NCI-H1105 (cell line): ENCODE measurements at places on chromosomes 13 and 19.

DNA sequence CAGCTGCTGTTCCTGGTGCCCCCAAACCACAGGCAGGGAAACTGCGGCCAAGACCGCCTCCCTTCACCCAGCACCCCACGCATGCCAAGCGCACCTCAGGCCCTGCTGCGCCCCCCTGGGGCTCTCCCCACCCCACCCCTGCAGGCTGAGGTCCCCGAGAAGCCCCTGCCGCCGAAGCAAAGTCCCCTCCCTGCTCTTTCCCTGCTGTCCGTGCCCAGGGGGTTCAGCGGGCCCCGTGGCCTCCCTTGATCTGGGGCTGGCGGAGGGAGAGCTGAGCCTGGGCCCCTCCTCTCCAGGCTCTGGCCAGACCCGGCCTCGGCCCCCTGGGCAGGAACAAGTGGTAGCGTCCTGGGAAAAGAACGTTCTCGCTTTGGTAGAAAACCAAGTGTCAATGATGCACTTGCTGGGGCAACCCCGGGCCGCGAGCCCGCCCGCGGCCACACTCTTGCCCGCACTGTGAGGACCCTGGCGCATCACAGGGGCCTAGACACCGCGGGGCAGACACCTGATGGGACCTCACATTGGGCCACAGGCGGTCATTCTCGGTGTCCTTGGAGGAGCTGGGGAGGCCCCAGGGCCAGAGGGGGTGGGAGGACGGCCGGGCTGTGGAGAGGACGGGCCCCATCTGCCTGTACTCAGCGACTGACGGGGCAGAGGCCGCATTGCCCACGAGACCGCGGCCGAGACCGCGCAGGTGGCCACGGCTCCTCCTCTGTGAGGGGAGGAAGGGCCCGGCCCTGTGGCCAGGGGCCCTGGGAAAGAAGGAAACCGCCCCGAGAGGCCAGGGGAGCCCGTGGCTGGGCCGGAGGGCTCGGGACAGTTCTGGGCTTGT lies 29.0 kb downstream of the GPX4 start:
- DNase-seq: no peak

DNA sequence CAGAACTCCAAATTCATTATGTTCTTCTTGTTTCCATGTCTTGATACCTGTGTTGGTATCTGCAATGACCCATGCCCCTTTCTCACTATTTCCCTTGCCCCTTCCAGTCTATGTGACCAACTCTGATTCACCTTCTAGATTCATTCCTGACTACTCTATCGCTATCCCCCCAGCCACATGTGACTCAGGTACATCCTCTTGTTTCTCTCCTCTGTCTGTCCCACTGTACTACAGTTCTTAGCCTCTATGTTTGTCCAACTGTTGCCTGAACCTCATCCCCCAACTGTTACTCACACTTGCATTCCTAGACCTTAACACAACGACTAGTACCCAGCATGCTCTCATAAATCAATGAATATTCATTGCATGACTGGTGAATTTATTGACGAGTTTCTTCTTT lies 10.0 kb upstream of the FLT3 start:
- no peak for DNase-seq

DNA sequence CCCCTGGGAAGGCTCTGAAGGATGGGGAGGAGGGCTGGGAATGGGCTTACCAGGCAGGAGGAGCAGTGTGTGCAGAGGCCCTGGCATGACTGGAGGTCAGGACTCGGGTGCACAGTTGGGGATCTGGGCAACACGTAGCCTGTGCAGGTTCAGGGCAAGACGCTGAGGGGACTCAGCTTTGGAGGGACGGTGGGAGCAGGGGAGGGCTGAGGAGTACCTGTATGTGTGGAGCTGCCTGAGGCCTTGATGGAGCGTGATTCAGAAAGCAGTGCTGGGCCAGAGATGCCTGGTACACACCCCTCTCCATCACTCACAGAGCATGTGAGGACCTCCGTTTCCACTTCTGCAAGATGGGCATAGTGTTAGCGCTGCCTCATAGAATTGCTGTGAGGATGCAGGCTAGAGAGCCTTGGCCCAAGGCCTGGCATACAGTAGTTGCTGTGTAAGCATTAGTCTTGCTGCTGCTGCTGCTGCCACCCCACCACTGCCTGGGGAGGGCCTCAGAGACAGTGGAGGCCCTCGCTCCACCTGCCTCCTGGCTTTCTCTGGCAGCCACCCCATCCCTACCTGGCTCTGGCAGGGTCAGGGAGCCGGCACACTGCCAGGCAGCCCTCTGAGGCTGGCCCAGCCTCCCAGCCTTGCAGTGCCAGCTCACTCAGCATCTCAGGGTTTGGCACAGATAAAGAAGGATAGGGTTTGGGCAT lies 2.4 kb downstream of the PAK4 start:
- peak; percentile 65 for DNase-seq

DNA sequence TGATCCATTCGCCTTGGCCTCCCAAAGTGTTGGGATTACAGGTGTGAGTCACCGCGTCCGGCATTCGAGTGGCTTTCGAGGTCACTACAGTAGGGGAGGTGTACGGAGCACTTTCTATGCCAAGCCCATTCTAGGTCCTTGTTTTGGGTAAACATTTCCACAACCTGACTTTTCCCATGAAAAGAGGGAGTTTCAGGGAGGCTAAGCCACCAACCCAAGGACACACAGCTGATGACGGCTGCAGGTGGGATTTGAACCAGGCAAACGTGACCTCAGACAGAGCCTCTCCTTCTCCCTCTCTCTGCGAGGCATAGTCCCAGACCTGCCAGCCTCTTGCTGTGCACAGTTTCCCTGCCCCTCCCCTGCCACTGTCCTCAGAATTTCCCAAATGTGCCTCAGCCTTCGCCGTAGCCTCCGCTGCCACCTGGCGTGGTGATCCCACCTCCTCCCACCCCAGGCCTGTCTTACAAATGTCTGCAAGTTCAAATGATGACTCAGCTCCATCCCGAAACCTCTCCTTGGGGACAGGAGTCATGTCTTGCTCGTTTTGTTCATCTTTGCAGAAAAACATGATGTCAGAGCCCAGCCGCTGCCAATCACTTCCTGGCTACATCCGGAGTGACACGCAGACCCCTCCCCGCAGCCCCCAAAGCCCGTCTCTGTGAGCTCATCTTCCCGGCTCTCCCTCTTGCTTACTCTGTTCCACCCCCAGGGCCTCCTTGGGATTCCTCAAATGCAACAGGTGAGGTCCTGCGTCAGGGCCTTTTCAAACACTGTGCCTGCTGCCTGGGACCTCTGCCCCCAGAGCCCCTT lies 6.6 kb upstream of the GADD45B start:
- DNase-seq: no peak

GRCh38 chr13:113126265-113127150 lies 3.9 kb downstream of the F10 start:
- DNase-seq: no peak

DNA sequence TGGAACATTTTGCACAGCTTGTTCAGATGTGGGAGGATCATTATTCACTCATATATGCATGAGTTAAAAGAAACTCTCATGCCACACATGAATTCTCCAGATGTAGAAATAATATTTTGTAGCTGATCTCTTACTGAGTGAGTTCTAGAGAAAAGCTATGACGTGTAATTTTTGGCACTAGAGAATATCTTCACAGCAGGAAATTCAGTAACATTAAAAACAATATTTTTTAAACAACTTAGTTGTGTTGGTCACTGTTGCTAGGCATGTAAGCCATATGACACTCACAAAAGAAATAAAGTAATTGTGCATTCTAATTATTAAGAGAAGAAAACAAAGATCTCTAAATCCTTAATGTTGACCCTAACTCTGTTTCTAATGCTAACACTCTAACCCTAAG lies 371.4 kb upstream of the SLC10A2 start:
- DNase-seq: no peak

GRCh38 chr13:95195146-95195545 lies 106.1 kb downstream of the ABCC4 start:
- DNase-seq: no peak

GRCh38 chr19:20351244-20351643 lies 184.2 kb downstream of the ZNF486 start:
- DNase-seq: no peak

- no peak for DNase-seq
Observed at GRCh38 chr19:6032827-6033226, 54.9 kb upstream of the RANBP3 start.

- DNase-seq: no peak
Observed at GRCh38 chr13:40207001-40207478, 459.4 kb downstream of the FOXO1 start.

- no peak for DNase-seq
Observed at GRCh38 chr19:5698635-5699422, 8.7 kb downstream of the RPL36 start.

DNA sequence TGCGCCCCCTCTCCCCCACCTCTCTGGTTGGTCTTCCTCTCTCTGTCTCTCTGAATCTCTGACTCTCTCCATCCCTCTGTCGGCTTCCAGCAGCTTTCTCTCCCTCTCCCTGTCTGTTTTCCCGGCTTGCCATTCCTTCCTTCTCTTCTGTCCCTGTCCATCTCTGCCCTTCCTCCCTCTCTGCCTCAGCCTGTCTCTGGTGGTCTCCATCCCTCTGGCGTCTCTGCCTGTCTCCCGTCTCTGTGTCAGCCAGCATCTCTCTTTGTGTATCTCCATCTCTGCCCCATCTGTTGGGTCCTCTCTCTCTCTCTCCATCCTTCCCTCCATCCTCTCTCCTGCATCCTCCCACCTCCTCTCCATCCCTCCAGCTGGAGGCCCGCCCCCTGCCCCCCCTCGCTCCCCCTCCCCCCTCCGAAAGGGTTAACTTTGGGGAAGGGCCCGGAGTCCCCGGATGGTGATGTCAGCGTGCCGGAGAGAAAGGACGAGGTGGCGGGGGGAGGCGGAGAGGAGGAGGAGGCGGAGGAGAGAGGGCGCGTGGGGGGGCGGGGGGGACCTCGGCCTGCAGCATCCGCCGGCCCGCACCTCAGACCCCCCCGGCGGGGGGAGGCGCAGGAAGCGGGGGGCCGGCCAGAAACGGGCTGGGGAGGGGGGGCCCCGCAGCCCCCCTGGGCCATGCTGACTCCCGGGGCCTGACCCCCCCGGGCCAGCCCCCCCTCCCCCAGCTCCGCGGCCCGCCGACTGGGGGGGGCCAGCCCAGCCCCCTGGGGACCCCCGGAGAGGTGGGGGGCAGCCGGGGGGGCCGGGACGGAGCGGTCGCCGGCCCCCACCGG lies at the start of gene BRSK1:
Gene BRSK1 (plus strand): TSS at position 450 of the 830 bp plus-strand sequence. CDS start 446 bp downstream, outside the sequence.
- peak; percentile 89 for DNase-seq

DNA sequence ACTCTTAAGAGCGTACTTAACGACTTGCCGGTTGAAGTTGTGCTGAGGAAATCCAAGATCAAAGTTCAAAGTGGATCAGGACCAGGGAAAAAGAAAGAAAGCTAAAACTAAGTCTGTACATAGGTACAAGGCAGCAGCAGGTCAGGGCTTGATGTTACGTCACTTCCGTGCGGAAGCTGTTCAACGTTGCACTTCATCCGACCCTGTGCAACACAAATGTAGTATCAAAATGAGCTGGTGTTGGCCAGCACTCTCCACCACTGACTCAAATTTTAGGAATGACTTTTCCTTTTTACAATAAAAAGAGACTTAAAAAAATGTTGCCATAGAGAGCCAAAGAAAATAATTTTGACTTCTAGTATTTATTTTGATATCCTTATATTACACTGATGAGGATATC lies 1315.4 kb downstream of the EFNB2 start:
- DNase-seq: no peak

DNA sequence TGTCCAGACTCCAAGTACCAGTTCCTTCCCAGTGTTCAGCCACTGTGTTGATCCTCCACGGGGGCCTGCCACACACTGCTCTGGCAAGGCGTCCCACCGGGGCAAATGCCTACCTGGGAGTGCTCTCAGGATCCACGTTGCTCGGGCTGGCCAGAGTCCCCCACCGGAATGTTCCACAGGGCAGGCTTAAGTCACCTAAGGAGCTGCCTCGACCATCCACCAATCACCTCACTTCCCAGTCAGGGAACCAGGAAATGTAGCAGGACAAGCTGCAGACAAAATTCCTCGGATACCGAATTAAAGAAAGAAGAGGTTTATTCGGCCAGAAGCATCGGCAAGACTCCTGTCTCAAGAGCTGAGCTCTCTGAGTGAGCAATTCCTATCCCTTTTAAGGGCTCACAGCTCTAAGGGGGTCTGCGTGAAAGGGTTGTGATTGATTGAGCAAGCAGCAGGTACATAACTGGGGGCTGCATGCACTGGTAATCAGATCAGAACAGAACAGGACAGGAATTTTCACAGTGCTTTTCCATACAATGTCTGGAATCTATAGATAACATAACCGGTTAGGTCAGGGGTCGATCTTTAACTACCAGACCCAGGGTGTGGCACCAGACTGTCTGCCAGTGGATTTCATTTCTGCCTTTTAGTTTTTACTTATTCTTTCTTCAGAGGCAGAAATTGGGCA lies 56.9 kb upstream of the EDNRB start:
- DNase-seq: no peak

- no peak for DNase-seq
Observed at GRCh38 chr19:4707956-4708650, 15.5 kb downstream of the DPP9 start.

- peak; percentile 86 for DNase-seq
Observed at GRCh38 chr19:3389876-3390371, 23.5 kb downstream of the NFIC start.
